ENCODE measurements at places on chromosomes 2 and 18.

- no peak for DNase-seq
Measured at GRCh38 chr18:62389761-62390481, 64.8 kb downstream of the TNFRSF11A start.

DNA sequence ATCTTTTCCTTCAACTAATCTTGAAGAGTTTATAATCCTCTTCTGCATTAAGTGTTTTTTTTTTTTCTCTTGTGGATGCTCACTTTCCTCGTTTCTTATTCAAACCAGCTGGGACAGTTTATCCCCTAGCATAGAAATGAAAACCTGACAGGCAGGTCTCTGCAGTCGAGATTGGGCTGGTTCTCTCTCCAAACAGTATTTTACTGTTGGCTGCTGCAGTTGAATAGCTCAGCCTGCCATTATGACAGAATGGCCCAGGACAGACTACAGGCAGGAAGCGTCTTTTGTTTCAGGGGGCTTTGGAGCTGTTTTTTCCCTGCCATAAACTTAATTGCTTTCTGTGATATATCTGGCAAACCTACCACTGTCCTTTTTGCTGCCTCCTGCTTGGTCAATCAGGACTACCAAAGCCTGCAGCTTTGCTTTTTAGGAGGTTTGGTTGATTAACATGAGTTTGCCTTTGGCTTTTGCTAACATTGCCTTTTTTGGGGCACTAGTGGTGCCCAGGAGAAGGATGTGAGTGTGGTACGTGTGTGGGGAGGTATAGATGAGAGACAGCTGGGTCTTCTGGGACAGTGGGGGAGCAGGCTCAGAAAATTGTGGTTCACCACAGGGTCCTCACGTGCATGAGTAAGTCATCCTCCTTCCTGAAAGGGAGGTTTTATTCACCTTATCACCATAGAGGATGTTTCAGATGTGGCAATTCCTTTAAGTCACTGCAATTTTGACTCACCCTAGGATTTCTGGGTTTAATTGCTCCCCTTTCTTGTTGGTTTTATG lies 128.7 kb downstream of the LYPD6B start:
- no peak for DNase-seq

DNA sequence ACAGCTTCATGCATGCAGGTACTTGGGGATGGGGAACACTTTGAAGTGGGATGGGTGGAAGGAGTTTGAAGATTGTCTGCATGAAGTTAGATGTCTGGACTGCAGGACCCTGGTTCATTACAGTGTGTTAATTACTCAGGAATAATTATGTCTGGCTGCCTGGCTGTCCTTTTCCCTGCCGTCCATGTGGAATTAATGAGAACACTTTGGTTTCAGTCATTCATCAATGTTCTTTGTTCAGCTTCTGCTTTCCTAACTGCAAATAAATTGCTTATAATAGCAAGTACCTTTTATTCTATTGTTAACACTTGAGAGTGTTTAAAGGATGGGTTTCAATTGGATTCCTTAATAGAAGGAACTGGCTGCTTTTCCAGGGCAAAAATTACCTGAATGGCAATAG lies 35.8 kb downstream of the MTCL1 start:
- no peak for DNase-seq

- DNase-seq = no peak
Measured at GRCh38 chr2:154673694-154674093, 24.8 kb upstream of the KCNJ3 start.

DNA sequence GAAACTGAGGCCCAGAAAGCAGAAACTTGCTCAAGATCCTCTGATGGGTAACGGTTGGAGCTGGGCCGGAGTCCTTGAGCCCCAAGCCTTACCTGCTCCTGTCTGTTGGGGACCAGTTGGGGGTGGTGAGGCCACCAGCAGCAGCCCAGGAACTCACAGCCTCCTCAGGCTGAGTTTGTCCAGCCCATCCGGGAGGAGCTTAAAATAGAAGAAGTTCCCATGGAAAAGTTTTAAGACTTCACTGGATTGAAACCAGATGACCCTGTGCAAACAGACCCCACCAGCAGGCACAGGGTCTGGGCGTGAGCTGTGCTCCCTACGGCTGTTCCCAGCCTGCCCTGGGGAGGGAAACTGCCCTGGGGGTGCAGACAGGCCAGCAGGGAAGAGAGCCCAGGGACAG lies 40.6 kb upstream of the FOSL2 start:
- no peak for DNase-seq

GRCh38 chr2:233413559-233414272 lies 59.4 kb downstream of the DGKD start:
- no peak for DNase-seq

- DNase-seq = no peak
Measured at GRCh38 chr2:140186313-140186712, 1406.1 kb upstream of the NXPH2 start.

- DNase-seq = no peak
Measured at GRCh38 chr2:8151888-8152287, 530.0 kb upstream of the ID2 start.

GRCh38 chr2:61952288-61952687 lies 46.8 kb downstream of the COMMD1 start:
- DNase-seq = no peak

DNA sequence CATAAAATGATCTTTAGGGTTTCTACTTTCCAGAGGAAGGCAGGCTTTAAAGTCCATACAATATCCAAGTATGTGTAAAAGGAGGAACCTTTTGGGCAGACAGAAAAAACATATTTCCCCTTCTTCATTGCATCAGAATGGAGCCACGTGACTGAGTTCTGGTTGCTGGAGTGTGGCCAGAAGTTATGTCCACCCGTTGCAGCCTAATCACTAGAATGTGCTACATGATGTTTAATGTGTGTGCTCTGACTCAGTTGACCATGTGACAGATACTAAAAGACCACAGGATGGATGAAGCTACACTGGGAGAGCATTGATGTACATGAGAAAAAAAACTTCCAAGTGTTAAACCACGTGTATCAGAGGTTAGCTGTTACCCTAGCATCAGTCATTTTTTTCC lies 460.9 kb downstream of the RIT2 start:
- DNase-seq = no peak

GRCh38 chr2:136510244-136510643 lies 255.1 kb upstream of the THSD7B start:
- no peak for DNase-seq

DNA sequence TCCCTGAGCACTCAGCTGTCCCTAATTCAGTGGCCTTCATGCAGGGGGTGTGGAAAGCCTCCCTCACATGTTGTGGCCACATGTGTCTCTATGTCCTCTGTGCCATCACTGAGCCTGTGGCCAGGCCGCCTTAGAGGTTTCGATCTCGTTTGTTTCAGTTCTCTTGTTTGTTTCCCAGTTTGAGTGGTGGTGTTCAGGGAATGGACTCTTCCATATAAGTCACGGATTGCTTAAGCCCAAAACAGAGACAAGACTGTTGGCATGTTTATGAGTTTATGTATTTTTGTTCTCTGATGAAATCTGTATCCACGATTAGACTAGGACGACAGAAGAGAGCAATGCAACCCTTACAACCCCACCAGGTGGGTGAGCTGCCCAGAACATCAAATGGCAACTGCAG lies 134.5 kb downstream of the CCBE1 start:
- no peak for DNase-seq

GRCh38 chr2:103174711-103175110 lies 412.9 kb downstream of the TMEM182 start:
- no peak for DNase-seq

DNA sequence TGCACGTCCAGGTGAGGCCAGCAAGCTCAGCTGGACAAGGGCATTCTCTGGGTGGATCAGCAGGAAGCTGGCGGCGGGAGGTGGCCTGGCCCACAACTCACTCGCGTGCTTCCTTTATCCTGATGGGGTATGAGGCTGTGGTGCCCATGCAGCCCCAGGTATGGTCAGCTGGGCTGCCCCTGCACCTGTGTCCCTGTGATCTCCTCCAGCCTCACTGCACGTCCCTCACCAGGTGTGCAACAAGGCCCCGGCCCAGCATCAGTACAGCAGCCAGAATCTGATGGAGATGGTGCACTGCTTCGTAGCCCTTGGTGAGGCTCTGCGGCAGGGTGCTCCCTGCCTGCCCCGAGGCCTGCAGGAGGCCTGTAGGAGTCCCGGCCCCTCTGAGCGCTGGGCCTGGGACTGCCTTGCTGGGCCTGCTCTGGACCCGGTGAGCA lies 17.6 kb downstream of the MROH2A start:
- DNase-seq = no peak

GRCh38 chr18:63444580-63444979 lies 22.3 kb upstream of the VPS4B start:
- no peak for DNase-seq

DNA sequence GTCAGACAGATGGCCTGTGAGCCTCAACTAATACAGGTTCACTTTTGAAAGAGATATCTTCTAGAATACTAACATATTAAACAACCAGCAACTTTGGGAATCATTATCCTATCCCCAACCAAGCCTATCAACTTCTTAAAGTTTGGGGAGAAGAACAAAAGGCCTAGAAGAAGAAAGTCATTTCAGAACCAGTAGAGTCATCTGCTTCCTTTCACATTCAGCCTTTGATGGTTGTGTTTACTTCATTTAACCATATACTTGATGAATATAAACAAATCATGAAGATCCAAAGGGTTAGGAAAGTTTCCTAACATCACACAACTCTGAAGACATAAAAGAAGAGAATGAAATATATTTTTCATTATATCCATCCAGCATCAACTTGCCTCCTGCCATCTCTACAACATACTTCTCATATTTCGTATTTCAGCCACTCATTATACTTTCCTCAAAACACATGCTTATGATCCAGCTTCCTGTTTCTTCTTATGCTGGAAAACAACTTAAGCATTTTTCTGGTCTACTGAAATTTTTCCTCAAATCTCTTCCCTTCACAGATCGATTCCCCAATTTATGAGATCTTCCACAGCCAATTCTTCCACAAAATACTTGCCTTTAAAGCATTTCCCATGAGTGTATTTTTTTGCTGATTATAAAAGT lies 114.3 kb downstream of the CACNB4 start:
- DNase-seq = no peak

DNA sequence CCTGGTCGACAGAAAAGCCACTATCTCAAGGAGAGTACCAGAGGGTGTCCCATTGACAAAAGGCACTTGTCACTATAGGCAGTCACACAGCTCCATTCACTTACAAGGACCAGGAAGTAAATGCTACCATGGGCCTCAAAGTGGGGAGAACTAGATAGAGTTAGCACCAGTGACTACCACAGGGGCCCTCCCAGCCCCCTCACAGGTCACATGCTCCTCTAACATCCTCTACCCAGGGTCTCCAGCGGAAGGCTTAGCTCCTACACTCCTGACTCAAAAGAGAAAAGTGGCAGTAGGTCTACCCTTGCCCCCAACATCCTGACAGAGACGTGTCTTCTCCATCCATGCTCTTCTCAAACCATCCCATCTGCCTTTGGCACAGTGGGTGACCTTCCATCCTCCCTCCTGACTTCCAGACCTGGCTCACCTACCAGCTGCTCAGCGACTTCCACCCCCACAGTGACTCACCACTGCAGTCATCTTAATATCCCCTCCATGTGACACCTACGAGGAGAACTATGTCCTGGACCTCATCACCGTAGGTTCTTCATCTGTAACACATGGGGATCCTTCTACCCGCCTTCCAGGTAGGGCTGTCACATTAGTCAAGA lies 5.6 kb upstream of the DNMT3A start:
- DNase-seq = no peak

DNA sequence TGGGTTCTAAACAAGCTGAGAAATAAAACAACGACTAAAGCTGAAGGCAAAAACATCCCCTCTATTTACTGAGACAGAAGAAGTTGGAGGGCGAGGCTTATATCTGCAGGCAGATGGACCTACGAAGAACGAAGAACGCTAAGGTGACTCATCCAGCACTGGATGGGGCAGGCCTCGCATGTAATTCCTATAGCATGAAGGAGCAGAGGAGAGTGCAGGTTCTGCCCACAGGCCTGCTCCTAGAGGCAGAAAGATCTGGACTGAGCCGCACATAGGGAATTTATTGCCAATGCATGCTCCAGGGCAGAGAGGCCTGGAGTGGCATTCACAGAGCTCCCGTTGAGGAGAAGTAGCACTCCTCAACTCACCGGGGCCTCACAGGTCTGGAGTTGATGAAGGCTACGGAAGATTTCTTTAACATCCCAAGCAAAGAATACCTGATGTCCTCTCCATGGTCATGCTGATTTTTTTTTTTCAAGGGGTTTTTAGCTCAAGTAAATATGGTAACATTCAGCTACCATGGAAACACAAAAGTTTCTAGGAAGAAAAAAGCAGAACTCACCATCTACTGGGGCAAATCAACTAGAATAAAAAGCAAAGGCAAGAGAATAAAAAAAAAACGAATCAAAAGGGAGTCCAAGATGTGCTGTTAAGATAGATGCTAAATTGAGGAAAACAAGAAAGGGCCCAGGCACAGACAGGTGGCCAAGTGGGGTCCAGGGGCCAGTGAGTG lies 10.4 kb upstream of the METTL21A start:
- DNase-seq = no peak

GRCh38 chr2:29014811-29015421 lies 33.8 kb downstream of the TOGARAM2 start:
- DNase-seq = peak; percentile 54

DNA sequence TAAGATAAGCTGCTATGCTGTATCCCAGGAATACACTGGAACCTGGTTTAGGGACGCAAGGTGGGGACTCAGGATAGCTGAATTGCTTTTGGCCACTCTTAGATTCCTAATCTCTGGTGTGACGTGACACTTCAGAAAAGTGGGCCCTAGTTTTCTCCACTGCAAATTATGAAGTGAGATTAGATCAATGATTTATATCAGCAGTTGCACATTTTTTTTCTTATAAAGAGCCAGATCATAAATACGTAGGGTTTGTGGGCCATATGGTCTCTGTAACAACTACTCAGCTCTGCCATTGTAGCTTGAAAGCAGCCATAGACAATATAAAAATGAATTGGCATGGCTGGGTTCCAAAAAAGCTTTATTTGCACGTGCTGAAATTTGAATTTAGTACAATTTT lies 85.4 kb upstream of the CPO start:
- DNase-seq = no peak

GRCh38 chr2:201307876-201308275 lies 47.5 kb downstream of the CASP8 start:
- no peak for DNase-seq

- no peak for DNase-seq
Measured at GRCh38 chr18:77009675-77010074, 122.9 kb downstream of the MBP start.

DNA sequence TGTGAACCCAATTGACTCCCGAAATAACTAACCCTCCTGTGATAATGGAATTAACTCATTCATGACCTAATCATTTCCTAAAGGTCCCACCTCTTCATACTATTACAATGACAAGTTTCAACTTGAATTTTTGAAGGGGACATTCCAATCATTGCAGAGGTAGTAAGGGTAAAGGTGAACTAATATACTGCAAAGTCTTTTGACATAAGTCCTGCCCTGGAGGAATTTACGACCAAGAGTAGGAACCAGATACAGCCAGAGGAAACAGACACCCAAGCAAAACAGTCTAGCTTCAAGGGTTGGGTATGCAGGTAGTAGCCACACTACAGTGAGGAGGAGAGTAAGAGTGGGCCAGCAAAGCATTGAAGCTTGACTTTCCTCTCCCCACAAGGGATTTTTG lies 1.2 kb upstream of the SRBD1 start:
- DNase-seq = no peak

GRCh38 chr2:219335373-219335786 lies 2.8 kb upstream of the RESP18 start:
- DNase-seq = no peak

Measured in right lobe of liver (tissue), 6 donors.